NCI-H2171 treated with DMSO at 0.1 percent for 48 hours (cell line): ENCODE measurements at places on chromosomes 12 and 14.

DNA sequence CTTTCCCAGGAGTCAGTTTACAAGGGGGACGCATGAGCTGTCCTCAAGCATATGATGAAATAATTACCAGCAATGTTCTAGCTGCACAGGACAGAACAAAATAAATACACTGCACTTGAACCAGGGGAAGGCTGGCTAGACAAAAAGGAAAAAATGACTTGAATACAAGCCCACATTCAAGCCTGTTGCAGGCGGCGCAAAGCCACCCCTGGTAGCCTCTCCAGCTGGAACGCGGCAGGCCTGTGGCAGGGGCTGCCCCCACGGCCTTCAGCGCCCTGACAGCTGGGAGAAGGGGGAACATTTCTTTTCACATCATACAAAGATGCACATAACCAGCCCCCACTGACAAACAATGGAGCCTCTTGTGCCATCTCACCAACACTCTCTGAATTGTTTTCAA lies 57.1 kb downstream of the TRAFD1 start:
- DNase-seq: no peak

DNA sequence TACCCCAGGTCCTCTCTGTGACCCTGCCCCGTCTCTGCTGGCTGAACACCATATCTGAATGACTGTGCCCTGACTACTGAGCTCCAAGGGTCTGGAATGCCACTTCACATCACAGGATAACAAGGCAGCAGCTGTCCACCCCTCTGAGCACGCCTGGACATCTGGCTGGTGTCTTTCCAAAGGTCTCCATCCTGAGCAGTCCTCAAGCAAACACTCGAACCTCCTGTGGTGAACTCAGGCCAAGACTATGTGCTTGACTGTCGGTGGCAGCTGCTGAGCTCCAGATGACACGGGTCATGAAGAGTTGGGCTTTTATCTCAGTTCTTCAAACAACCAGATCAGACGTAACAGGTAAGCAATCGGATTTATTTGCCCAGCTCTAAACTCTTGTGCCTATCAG lies 117.2 kb upstream of the BCL2L14 start:
- DNase-seq: no peak

- no peak for DNase-seq
Measured at GRCh38 chr12:10365696-10366405, 24.0 kb downstream of the KLRK1 start.

DNA sequence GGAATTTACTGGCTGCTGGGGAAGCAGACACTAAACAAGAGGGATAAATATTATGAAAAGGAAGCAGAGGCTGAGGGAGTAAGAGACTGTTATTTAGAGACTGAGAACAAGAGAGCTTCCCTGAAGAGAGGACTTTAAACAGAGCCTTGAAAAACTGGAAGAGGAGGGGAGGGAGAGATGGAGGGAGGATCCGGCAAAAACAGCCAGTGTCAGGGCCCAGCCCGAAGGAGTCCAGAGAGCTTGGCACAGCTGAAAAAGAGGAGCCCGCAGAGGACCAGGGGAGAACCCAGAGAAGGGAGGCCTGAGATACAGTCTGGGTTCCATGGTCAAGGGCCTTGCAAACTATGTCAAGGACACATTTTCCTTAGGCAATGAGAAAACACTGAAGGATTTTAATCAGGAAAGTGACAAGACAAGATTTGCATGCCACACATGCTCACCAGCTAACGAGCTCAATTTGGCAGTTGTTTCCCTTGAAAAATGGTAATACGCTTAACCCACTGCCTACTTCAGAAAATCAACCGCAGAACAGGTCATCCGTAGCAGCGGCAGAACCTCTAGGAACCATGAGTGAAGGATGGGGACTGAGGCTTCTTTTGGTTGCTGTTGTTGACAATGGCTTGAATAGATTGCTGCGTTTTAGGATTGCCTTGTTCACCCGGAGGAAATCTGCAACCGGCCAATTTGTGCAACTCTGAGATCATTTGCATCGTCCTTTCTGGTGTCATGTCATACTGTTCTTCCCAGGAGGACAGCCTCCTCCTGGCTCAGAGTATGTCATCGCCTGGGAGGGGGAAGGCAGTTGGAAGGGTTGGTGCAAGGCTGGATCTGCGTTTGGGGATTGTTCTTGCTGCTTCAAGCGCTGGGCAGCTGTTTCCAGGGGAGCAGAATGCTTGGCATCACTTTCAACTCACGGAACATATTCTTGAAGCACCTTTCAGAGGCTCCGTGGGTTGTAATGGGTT lies 108.2 kb downstream of the PRMT8 start:
- no peak for DNase-seq

DNA sequence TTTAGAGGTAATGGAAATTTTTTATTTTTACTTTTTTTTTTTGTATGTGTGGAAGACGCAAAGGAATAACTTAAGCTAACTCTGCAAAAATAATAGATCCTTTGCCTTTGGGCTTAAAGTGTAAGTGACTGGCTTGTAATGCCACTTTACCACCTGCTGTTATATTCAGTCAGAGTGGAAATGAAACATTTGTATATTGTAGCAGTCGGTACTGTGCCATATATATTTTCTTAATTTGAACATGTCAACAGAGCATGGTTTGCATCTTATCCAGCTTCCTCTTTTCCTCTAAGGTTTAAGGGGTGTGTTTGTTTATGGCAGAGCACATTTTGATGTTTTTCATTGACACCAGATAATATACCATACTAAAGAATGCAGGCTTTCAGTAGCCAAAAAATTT lies 176.6 kb downstream of the TRHDE start:
- no peak for DNase-seq

DNA sequence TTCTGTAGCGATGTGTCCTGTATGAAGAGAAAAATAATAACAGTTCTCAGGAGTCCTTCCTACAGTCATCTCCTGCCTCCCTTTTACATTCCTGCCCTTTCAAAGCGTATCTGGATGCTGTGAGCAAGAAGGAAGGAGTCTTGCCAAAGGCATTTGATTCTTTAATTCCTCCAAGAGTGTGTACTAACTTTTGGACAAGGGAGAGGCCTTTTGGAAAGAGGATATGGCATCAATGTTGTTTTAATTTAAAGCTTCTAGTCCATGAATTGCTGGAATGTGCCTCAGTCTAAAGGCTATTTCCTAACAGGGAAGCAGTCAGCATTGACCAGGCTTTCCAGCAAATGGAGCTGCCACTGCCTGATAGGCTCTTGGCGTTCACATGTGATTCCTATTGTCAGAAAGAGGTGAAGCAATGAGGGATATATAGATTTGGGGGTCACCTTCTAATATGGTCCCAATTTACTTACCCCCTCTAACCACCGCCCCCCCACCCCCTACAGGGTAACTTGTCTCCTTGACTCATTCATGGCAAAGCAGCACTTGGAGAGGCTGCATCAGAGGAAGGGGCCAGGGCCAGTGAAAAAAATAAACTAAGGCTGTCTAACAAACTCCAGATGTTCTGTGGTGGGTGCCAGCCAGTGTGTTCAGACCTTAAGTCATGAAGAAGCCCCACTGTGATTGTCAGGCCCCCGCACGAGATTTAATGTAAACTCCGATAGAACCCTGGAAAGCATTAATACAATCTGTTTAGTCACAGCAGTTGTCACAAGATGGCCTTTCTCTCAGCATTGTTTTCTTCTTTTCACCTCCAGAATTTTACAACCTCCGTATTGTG lies 220.3 kb downstream of the FBXL14 start:
- no peak for DNase-seq

DNA sequence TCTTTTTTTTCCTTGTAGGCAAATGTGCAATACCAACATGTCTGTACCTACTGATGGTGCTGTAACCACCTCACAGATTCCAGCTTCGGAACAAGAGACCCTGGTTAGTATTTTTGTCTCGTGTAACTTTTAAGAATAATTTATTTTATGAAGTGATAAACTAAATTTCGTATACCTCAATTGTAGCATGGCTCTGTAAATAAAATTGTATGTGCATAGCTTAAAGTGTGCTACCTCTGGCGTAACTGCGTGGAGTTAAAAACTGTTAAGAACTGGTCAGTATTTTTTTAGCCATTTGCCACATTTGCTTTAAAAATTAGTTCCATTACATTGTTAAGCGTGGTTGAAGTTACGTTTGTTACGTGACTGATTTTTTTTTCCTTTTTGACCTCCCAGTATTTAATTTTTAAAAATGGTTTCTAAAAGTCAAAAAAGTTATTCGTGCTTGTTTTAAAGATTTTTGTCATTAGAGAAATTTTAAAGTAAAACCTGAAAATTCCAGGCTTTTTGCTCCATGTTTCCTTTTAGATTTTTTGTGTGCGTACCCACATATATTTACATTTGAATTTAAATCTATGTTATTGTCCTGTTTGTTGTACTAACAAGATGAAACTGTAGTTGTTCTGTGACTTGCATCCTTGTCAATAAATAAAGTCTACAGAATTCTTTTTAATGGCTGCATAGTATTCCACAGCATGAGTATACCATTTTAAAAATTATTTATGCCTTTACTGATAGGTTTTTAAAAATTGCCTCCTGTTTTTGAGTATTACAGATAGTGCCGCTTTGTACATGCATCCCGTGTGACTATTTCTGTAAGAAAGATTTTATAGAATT lies 1.4 kb downstream of the MDM2 start:
- no peak for DNase-seq

GRCh38 chr14:24278424-24278823 lies 7.0 kb upstream of the RABGGTA start:
- no peak for DNase-seq

DNA sequence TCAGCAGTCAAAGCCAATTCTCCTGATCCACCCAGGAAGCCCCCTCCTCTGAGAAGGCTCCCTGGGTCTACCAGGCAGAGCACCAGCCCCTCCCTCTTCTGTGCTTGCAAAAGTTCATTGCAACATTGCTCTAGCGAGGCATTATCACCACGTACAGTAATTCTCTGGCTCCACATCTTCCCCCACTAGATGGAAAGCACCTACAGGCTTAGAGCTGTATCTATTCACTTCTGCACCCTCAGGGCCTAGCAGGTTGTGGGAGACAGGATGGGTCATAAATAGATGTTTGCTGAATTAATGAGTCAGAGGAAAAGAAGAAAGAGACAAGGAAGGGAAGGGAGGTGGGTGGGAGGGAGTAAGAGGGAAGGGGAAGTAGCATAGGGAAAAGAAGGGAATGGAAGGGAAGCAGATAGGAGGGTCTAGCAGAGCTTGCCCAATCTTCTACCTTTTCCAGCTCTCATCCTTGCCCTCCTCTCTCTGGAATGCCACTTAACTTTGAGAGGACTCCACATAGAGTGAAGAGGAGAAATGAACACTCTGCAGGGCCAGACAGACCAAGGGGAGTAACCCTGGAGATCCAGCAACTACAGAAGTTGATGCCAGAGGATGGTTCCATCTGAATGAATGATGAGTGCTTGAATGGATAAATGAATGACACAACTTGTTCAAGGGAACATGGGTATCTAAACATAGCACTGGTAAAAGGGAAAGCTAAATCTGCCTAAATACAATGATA lies 42.0 kb upstream of the NT5DC3 start:
- no peak for DNase-seq

DNA sequence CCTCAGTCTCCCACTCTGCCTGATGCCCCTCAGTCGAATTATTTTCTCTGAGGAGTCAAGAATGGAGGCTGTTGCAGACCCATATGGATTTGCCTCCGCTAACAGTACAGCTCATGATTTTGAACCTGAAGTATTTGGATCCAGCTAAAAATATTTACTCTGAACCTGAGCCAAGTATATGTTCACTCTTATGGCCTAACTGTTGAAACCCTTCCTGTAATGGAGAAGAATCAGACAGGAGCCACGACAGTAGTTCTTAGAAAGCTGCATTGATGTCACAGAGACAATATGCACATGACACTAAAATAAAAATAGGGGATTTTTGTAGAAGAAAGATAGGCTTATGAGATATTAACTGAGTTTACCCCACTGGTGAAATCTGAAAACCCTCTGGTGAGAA lies 1128.3 kb upstream of the FLRT2 start:
- DNase-seq: no peak

DNA sequence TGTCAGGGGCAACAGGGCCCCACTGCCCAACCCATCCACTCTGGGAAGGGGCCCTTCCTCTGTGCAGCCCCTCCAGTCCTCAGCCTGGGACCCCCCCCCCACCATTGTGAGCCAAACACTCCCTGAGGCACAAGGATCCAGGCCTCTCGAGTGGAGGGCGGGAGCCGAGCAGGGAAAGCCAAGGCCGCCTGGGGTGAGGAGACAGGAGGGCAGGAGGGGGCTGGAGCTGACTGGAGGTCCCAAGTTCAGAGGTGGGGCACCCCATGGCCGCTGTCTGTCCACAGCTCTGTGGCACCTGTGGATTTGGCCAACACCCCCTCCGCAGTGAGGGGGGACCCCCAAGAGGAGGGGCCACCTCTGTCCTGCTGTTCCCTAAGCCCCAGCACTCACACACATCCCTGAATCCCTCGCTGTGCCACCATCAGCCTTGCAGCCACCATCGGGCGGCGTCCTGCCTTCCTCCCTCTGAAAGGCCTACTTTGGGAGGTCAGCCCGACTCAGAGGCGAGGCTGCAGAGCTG lies 25.4 kb upstream of the C14orf180 start:
- no peak for DNase-seq

DNA sequence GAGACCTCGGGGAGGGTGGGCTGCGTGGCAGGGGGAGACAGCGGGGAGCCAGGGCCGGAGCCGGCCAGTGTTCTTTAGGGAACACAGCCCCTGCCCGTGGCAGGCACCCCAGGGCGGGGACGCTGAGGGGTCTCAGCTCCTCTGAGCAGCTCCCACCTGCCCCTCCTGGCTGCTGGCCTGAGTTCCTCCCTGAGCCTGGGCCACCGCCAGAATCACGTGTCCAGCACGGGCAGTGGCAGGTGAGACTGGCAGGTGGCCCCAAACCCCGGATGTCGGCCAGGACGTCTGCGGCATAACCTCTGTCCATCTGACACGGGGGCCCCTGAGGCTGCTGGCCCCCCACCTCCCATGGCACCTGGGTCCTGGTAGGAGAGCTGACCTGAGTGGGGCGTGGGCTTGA lies 25.1 kb downstream of the NOC4L start:
- DNase-seq: no peak

- no peak for DNase-seq
Measured at GRCh38 chr14:96205059-96205977, 679 bp downstream of the BDKRB2 start.

GRCh38 chr14:26621364-26621763 lies 23.5 kb upstream of the NOVA1 start:
- DNase-seq: no peak

DNA sequence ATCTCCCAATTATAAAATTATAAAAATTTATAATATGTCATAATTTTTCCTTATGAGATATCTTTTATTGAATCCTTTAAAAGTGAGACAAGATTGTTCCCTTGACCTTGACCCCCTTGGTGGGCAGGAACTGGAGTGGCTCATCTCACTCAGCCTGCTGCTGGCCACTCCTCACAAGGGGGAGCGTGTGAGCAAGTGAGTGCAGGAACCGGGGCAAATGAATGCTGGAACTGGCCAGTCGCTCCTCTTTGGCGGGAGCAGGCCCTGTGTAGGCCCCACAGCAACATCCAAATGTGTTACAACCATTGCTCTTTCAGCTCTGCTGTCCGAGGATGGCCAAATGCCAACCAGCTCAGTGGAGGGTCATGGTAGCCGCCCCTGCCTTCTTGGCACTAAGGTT lies 178.8 kb downstream of the ETNK1 start:
- no peak for DNase-seq

GRCh38 chr14:23005451-23006187 lies 4.3 kb downstream of the C14orf93 start:
- no peak for DNase-seq
